ENCODE measurements at places on chromosomes 11 and 22.

DNA sequence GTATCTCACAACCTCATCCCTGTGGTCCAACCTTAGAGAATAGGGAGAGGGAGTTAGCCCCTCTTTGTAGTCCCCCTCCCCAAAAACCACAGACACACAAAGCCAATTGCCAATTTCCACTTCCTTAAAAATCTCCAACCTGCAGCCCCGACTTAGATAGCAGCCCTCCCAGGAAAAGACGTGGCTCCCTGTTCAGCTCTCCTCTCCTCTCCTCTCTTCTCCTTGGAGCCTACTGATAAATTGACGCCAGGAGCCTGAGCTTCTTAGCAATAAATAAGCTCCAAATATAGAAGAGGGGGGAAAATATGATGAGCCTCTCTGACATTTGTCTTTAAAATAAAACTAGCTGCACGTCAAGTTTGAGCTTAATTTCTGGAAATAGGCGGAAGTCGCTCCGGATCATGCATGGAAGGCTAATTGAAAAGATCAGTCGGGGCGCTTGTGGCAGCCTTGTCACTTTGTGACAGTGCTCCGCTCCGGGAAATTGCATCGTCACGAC is 7.3 kb downstream of the PAX6 start:
- DNase-seq, result no peak

GRCh38 chr11:70462818-70463477 is 64.6 kb downstream of the CTTN start:
- no peak for DNase-seq

DNA sequence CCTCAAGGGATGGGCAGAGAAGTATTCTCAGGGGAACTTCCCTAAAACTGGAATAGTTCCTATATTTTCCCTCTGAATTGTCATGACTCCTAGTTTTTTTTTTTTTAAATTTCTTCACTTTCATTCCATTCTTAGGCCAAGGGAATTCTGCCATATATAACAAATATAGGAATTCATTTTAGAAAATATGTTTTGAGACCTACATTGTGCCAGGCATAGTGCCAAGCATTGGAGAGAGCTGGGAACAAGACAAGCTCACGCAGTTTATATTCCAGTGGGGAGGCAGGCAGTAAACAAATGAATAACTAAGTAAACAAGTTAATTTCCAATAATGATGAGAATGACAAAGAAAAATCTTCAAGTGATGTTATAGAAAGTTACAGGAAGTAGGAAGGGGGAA is 2.6 kb upstream of the NPTXR start:
- no peak for DNase-seq

DNA sequence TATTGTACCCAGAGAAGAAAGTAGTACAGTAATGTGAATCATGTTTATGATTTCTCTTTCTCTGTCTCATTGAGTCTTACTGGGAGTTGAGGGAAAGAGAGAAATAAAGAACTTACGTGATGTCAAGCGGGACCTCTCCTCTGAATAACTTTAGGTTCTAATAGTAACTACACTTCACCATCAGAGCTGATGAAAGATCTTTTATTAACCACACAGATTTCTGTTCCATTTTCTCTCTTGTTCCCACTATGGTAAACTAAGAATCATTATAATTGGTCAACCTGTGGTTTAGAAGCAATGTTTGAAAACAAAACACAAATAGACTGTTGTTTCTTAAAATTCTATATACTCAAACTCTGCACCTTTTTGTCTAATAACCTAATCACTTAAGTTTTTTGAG is 142.3 kb downstream of the ELP4 start:
- DNase-seq, result no peak

DNA sequence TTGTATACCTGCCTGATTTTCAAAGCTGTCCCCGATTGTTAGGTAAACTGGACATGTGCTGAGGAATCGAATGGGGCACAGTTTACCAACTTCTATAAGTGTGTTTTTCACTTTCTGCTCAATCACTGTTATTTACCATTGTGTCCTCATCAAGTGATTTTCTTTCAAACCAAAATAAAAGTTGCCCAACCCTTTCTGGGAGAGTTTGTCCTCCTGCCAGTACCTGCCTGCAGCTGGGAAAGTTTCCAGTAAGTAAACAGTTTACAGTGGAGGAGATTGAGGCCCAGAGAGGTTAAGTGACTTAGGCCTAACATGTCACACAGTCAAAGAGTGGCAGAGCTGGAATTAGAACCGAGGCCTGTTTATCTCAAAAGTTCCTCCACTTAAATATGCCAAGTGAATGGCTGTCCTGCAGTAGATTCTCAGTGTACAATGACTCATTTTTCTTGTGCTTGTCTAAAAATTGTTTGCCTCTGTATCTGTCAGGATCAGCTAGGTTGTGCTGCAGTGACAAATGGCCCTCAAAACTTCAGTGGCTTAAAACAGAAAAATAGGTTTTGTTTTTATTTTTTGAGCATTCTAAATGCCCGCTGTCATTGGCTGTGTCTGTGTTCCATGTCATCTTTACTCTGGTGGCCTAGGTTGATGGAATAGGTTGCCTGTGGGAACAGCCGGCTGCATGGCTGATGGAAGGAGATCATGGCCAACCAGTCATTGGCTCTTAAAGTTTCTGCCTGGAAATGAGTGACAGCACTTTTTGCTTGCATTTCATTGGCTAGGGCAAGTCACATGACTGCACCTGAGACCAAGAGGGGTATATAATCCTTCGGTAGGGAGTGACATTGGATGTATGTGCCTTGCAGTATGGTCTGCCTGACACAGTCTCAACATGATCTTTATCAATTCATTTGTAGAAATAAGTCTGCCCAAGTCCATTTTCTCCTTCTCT is 61.8 kb upstream of the CRYBB3 start:
- DNase-seq, result no peak

GRCh38 chr22:39847477-39847876 is 46.1 kb downstream of the ENTHD1 start:
- no peak for DNase-seq
